CD4-positive, alpha-beta memory T cell (primary cell): ENCODE measurements at places on chromosomes 2 and 18.
A peak's percentile ranks its signal among the peaks of the same experiment; 100 is the strongest.

DNA sequence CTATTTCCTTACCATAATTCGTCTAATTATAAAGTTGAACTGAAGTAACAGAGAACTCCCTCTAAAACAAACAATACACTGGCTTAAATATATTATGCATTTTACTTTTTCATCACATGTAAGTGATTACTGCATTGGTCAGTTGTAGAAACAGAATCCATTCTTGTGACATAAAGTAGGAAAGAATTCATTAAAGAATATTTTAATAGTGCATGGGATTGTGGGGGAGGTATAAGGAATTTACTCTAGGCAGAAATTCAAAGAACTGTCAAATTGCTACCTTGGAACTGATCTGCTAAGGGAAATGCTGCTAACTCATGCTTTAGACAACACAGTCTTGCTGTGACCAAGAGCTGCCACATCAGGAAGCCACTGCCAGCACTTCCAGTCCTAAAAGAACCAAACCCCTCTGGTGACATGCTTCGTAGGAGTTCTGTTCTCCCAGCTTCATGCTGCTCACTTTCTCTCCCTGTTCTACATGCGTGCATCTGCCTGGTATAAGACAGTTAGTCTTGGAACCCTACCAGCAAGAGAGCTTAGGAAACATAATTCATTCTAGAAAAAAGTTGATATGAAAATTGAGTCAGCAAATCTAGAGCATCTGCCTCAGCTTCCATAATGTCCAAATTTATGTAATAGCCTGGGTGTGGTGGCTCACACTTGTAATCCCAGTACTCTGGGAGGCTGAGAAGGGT, 1137.6 kb upstream of the NXPH2 start:
- DNase-seq: no peak

DNA sequence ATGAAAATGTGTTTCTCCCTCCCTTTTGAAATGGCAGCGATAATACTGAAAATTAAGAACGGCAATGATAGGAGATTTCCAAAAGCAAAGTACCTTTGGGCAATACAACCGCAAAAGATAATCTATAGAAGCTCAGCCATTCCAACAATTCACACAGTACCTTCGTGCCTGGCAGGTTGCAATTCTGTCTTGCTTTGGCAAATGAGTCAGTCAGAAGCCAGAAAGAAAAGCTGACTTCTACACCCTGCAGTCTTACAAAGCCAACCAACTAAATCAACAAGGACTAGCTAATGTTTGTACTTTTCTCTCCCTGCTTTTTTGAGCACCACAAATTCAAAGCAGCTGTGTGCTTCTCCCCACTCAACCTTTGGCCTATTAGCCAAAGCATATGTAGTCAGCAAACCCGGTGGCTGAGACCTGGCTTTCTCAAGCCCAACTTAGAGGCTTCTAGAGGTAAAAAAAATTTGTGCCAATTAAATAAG, 25.7 kb upstream of the ID2 start:
- no peak for DNase-seq

DNA sequence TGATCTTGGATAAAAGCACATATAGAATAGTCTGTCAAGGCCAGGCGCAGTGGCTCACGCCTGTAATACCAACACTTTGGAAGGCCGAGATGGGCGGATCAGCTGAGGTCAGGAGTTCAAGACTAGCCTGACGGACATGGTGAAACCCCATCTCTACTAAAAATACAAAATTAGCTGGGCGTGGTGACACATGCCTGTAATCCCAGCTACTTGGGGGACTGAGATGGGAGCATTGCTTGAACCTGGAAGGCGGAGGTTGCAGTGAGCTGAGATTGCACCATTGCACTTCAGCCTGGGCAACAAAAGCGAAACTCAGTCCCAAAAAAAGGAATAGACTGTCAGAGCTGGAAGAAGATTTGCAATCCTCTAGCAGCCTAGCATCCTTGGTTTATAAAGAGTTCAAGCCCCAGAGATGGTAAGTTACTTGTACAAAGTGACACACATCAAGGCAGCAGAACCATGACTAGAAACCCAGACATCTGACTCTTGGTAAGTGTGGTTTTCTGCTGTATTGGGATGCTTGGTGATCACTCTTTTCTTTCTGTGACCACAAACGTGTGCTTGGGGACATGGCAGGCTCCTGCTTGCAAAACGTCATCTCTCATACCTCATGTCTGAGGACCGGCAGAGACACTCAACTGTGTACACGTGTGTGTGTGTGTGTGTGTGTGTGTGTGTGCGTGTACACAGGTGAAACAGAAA, 69.0 kb downstream of the OSBPL6 start:
- no peak for DNase-seq

- no peak for DNase-seq
These were observed 43.3 kb downstream of the PLB1 start for GRCh38 chr2:28539118-28539541.

- no peak for DNase-seq
These were observed 161.0 kb upstream of the ID2 start for GRCh38 chr2:8520791-8521344.

- no peak for DNase-seq
These were observed 281.9 kb upstream of the CDH7 start for GRCh38 chr18:65468881-65469280.

DNA sequence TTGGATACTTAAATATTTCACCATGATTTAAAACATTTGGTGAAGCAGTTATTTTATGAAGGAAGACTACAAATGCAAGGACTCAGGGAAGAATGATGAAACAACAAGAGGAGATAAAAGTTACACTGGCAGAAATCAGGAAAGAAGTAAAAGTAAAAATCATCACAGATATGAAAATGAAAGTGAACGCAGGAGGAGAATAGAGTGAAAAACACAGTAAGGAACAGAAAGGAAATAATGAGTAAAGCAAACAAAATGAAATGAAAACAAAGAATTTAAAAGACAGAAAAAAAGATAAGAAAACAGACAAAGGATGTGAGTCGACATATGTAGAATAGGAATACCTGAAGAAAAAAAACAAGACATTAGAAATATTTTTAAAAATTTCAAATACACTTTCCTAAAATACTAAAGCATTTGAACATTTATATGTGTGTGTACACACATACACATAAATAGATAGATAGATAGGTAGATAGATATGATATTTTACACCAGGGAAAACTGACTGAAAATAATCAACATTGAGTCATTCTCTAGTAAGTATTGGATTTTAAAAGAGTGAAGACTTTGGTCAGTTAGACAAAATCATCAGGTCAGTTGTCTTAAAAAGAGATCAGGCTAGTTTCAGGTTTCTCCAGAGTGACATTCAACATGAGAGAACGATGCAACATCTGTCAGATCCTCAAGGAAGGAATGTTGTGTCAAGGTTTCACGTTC, 12.1 kb upstream of the KDSR start:
- no peak for DNase-seq

DNA sequence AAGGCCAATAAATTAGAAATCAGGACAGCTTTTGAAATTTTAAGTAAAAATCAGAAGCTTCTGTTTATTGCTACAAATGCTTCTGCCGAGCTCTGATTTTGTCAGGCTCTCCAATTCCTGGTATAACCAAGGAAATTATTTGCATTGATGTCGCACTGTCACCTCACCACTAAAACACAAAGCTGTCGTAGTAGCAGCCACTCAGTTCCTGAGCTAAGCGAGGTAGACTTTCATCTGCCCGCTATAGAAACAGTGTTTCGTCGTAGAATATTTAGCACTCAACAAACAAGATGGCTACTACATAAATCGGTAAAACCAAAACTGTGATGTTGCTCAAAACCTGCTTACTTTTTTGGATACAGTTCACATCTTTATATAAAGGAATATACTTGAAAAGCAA, 141.3 kb upstream of the FOSL2 start:
- peak; percentile 60 for DNase-seq

- no peak for DNase-seq
These were observed 207.0 kb upstream of the HAAO start for GRCh38 chr2:42999391-42999841.

DNA sequence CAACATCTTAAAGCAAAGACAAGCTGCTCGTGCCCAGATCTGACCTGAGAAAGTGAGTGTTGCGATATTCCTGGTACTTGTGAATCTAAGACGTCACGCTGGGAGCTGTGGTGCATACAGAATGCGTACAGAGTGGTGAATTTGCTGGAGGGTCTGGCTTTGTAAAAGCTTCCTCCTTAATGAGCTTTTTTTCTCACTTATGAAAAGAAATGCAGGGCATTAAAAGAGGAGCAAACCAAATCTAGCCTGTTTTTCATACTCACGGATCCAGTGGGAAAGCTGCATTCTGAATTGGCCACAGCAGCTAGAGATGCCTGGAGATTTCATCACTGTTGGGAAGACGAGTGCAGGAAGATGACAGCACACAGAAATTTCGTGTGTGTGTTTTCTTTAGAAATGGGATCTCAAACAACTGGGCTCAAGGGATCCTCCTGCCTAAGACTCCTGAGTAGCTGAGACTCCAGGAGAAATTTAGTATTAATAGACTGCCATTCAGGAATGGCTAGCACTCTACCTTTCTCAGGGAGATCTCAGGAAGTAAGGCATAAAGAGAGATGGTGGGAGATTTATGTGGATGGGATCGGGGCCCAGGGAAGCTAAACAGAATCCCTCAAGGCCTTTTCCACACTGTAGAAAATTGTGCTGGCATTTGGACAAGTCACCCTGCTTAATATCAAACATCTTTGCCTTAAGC, 181.3 kb downstream of the ALPK2 start:
- DNase-seq: no peak

DNA sequence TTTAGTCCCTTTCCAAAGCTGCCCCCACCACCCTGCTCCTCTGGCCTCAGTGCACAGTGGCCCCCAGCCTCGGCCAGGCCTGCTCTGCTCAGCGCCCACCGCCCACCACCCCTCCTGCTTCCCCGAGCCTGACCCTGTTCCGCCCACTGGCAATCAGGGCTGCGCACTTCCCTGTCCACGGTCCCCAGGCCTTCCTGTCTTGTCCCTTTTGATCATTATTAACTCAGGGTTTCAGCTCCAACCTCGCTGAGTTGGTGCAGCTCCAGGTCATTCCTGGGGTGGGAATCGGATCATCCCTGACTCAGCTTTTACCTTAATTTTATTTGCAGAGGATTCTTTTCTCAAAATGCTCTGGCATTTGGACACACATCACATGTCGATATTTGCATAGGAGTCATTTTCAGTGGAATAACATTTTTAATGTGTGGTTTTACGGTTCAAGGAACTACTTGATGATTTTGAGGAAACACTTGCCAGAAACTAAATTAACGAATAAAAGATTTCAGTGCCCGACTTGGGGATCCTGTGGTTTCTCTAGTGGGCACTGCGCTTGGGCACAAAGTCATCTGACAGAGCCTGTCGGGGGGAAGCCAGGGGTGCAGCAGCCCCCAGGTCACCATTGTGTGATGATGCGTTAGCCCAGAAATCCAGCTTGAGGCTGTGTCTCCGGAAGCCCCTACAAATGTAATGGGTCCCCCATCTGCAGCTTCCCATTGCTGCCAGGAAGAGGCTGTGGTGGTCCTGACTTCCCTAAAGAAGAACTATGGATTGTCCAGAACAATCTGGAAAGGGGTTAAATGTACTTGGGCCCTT, 1.0 kb upstream of the ESPNL start:
- DNase-seq: no peak
